Fibroblast of skin of scalp (primary cell): ENCODE measurements at places on chromosomes 6 and 20.

DNA sequence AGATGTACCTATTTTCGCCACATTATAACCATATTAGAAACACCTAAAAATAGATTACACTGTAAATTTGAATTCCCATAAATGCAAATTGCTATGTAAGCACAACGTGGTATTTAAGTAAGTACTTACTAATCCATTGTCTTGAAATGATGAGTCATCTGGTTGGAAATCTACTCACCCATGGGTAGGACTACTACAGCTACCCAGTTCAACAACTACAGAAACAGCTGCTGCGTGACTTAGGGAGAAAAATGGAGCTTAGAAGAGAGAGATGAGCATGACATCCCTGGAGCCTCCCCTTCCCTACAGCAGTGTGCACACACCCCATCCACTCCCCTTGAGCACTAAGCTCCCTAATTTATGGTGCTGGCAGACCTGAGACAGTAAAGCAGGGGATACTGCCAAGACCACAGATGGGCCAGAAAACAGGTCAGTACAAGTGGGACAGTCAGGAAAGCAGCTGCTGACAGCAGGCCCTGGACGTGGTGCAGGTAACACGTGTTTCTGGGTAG, 26.9 kb downstream of the RRAGD start:
- peak; percentile 22 for DNase-seq

DNA sequence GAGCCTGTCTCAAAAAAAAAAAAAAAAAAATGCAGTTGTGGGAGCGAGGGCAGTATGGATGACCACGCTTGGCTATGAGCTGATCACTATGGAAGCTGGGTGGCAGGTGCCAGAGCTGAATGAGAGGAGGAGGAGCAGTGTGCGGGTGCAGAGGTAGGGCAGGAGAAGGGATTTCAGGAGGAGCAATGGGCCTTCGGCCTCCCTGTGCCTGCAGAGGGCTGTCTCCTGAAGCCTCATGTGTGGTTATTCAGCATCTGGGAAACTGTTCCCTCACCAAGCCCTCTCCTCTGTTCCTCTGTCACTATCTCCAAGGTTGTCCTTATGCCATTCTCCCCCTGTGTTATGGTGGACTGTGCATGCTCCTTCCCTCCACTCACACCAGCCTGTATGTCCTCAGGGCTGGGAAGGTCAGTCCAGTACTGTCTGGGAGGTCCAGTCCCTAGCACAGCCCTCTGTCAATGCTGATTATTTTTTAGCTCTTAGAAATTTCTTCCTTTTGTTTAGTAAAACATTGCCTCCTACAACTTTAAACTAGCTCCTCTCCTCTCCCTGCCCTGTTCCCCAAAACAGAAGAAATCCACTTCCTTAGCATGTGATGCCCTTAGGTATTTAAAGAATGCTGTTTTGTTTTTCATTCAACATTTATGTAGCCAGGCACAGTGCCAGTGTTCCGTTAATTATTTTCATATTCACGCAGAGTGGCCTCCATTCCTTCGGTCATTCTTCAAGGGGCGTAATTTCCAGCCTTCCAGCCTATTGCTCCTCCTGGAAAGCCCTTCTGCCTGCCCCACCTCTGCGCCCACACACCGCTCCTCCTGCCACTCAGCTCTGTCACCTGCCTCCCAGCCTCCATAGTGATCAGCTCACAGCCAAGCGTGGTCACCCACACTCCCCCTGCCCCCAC, 48.9 kb downstream of the CNBD2 start:
- peak; percentile 88 for DNase-seq

DNA sequence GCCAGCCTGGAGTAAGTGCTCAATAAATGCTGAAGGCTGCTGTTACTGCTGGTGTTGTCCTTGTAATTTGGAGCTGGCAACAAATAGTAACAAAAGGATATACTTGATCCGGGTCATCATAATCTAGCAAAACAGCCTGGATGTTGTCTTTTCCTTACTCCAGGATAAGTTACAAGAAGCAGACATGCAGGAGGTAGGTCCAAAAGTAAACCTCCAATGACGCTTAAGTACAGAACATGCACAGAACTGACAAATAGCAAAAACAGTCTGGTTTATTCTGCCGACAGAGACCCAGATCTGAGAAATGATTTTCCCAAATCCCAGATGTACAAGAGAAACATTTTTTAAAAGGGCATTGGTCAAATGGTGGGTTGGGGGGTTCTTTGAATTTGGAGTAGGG, 93.0 kb upstream of the KCNK16 start:
- DNase-seq: no peak

GRCh38 chr6:100724222-100724621, 156.9 kb downstream of the ASCC3 start:
- no peak for DNase-seq

- DNase-seq: peak; percentile 16
Observed at GRCh38 chr6:27863962-27864905, 48.0 kb downstream of the OR2B2 start.

GRCh38 chr20:62430311-62430853, 3.0 kb upstream of the RBBP8NL start:
- no peak for DNase-seq

DNA sequence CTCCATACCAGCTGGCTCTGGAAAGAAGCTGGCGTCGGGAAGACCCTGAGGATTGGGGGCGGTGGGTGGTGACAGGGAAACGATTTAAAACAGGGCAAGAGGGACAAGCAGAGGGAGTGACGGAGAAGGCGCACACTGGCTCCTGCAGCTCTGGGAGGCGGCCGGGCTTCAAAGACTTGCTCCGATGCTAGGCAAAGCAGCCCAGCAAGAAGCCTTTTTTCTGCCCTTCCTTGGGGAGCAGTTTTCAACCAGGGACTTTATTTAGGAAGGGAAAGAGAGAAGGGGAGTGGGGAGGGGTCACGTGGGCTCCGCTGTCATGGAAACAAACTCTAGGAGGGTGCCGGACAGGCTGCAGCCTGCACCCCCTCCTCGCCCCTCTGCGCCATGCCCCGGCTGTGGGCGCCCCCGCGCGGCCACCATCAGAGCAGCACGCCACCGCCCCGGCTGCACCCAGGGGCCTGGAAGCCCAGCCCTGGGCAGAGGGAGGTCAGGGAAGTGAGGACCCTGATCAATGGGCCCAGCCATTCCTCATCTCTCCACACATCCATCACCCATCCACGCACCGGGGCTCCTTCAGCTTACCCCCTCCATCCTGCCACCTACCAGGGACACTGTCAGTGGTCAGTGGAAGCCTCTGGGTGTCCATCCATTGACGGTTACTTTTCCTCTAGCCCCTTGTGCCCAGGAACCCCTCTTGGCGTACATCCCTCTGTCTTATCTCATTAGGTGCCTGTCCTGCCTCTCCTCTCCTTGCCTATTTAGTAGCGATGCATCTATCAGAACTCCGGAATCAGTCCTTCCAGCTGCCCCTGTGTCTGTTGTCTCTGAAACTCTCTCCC, 66.6 kb upstream of the CCDC167 start:
- DNase-seq: peak; percentile 31

GRCh38 chr6:109945091-109945490, 33.0 kb upstream of the GPR6 start:
- DNase-seq: no peak

- DNase-seq: no peak
Observed at GRCh38 chr20:25397821-25398220, 7.2 kb upstream of the ABHD12 start.
